ENCODE measurements at places on chromosomes 2 and 18.

DNA sequence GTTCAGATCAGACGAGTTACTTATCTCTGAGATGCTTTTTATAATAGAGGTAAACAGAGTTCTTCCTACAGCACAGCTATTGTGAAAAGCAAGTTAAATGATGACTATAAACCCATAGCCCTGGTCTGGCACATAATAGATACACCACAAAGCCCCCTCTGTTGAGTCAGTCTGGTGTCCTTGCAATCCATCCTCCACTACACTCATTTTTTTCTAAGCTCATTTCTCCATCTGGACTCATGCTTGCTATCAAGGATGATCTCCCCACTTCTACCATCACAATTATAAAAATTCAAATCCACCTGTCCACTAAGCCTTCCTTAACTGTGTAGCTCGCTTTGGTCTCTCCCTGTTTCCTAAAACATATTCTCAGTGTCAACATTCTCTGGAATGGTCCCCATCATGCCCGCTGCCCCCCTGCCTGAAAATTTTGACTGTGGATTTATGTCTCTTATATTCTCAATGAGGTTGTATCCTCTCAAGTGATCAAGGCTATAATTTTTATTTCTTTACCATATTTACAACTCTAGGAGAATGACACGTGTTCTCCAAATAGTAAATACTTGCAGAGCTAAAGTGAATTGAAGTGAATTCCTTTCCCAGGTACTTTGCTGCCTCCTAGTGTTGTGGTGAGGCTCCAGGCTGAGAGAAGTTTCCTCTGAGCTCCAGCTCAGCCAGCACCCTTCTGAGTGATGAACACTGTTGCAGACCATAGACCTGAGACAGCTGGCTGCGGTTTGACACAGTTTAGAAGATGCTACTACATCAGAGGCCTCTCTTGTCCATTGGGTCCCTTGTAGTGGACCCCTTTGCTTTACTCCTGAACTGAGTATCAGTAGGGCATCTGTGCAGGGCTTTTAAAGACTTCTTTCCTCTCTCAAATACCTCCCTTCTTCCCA lies 108.7 kb downstream of the DPP10 start:
- no peak for ATAC-seq

- no peak for ATAC-seq
Observed at GRCh38 chr2:168136392-168136977, 110.9 kb downstream of the STK39 start.

DNA sequence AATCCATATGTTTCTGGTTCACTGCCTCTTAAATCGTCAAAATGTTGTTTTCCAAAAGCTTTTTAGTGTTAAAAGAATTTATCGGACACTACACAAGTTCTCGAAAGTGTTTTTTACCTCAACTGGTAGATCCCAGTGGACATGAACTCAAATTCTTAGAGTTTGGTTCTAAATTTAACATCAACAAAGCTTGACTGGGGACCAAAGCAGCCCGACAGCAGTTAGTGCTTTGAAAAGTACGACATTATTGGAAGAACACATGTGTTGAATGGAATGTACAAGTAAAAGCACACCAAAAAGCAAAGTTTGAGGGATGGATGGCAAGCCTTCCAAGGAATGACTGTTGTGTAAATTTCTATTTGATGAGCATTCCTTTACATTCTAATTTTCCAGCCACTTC lies 803.9 kb upstream of the POU3F3 start:
- ATAC-seq = no peak

- no peak for ATAC-seq
Observed at GRCh38 chr2:169452080-169452479, 27.2 kb upstream of the BBS5 start.

DNA sequence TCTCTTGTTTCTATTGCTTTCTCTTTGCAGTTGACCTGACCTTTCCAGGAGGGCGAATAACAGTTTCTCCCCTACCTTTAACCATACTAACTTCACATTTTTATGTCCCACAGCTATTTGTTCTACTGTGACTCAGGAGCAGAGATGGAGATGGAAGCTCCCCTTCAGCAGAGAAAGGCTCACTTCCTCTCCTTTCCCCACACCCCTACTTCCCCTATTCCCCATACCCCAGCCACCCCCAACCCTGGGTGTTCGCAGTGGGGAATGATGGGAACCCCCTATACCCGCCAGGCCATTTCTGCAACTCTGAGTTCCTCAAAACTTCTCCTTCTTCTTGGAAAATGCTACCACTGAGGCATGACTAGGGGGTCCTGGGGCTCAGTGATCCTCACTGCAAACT lies 285.4 kb upstream of the MGAT5 start:
- ATAC-seq = no peak

- no peak for ATAC-seq
Observed at GRCh38 chr2:64421201-64421600, 32.8 kb upstream of the LGALSL start.

- ATAC-seq = no peak
Observed at GRCh38 chr18:75198036-75198435, 10.9 kb downstream of the PTGR3 start.

GRCh38 chr2:37412231-37412630 lies 67.8 kb downstream of the QPCT start:
- ATAC-seq = no peak

GRCh38 chr18:62643181-62643580 lies 72.2 kb upstream of the PHLPP1 start:
- no peak for ATAC-seq

Data from activated CD4-positive, CD25-positive, alpha-beta regulatory T cell treated with anti-CD3 and anti-CD28 coated beads, Interleukin-2, amount 50 U/mL, for 24 hours (primary cell).